ENCODE measurements at places on chromosomes 1 and 21.

DNA sequence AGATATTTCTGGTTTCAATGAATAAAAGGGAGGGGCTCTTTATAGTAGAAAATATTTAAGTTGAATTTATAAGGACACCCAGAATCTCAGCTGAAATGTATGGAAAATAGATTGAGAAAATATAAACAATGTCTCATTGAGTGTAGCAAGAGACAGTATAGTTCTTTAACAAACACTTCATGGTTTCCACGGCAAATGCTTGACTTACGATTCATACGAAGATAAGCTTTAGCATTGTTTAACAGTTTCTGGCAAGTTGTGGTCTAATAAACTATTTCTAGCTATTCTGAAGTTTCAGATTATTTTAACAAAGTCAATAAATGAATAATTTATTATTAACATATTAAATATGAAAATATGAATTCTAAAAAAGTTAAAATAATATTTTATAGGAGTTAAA lies 1419.4 kb downstream of the KCNT2 start:
- DNase-seq = no peak

GRCh38 chr1:147717051-147717705 lies 43.2 kb downstream of the GJA5 start:
- no peak for DNase-seq

GRCh38 chr1:166330096-166330495 lies 163.3 kb upstream of the FAM78B start:
- no peak for DNase-seq

- DNase-seq = no peak
Measured at GRCh38 chr1:18293291-18293690, 185.7 kb downstream of the IGSF21 start.

DNA sequence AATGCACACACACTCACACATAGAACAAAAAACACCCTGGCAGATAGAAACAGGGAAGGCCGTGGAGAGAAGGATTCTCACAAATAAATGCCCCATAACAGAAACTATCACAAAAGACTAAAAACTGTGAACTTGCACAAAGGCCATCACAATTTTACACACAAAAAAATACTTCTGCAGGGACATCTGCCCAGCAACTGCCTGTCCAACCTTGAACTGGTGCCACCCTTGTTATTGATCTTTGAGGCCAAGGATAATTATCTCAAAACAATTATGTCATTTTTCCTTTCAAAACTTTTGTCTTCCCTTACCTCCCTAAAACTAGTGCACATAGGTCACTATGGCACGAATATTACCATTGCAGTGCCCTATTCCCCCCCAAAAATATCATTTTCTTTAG lies 143.8 kb upstream of the KCTD3 start:
- no peak for DNase-seq

GRCh38 chr1:197914510-197914909 lies 2.7 kb upstream of the LHX9 start:
- no peak for DNase-seq

- DNase-seq = no peak
Measured at GRCh38 chr21:44704636-44705001, 6.8 kb downstream of the TSPEAR start.
